ENCODE measurements at places on chromosomes 1 and 21.
A peak's percentile ranks its signal among the peaks of the same experiment; 100 is the strongest.

- peak; percentile 80 for DNase-seq
Measured at GRCh38 chr21:46060596-46061061, 37.3 kb upstream of the COL6A2 start.

DNA sequence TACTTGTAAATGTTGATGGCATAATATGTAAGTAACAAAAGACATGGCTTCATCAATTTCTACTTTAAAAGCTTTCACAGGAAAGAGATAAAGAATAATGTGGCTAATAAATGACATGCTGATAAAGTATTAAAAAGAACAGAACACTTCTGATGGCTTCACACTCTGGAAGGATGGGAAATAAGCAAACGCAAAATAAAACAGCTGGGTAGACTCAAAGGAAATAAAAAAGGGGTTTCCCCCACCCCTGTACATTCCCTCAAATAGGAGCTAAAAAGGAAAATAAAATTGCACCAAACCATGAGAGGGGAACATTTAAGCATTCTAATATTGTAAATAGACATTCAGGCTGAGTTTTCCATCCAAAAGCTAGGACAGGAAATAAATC, 27.0 kb upstream of the DYRK1A start:
- no peak for DNase-seq

DNA sequence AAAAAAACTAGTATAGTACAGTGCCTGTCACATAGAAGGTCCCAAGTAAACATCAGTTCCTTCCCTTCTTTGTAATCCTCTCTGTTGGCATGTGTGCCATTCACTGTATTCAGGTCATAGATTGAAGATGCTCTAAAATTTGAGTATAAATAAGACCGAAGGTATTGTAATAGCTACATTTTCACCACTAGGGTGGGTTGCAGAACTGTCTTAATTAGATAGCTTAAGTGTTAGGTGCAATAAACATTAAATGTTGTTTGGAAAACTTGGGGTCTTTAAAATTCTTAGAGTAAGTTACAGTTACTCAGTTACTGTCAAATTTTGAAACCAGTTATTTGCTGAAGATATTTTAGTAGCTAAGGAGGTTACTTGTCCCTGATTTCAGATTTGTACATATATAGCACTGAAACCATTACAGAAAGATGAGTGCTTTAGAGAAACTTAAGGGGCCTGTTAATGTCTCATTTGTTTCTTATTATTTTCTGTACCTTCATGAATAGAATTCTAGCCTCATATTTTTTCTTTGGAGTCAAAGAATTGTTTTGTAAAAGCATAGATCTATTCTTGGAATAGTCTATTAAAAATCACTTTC, 24.3 kb downstream of the PER3 start:
- DNase-seq = no peak

GRCh38 chr1:100953960-100954730, 58.3 kb downstream of the SLC30A7 start:
- no peak for DNase-seq

- DNase-seq = no peak
Measured at GRCh38 chr21:43832648-43833047, 32.4 kb upstream of the AGPAT3 start.

DNA sequence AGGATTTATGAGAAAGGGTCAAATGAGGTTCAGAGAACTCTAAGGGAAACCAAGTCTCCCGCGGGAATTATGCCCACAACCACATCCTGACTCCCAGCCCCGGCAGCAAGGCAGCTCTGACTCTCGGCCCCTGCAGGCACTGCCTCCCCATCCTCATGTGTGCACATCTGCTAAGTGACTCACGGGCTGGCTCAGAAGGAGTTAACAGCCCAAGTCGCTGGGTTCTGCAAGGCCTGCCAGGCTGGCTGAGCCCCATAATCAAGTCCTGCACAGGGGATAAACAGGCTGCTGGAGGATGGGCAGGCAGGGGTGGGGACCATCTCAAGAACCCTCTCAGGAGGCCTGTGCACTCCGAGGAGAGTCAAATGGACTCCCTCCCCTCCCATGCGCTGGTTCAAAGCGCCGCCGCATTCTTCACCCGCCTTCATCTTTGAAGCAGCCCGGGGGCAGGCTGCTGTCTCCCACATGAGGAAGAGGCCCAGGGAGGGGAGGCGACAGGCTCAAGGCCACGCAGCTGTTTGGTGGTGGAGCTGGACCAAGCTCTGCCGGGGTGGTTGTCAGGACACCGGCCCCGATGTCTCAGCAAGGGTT, 344.3 kb downstream of the MATN1 start:
- DNase-seq = peak; percentile 60

- no peak for DNase-seq
Measured at GRCh38 chr1:85146972-85147359, 53.9 kb downstream of the SYDE2 start.

GRCh38 chr1:85580872-85581801, 576 bp downstream of the CCN1 start:
- peak; percentile 69 for DNase-seq

DNA sequence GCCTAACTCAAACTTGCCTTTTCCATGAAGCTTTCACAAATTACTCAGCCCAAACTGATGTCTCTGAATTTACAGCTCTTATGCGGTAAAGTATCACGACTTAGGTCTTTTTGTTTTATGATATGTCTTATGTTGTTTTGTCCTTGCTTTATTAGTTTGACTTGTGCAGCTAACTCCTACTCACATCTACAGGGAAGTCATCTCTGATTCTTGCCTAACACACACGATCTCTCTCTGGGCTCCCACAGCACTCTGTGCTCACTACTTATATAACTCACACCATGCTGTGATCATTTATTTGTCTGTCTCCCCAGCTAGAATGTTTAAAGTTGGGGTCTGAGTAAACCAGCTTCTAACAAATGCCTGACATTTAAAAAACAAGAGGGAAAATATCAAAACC, 9.3 kb upstream of the PI4KB start:
- no peak for DNase-seq

GRCh38 chr1:156920233-156921052, at the start of gene LRRC71:
Gene LRRC71 (plus strand): TSS chr1:156920632. CDS start chr1:156920804, 172 bp downstream.
- no peak for DNase-seq

GRCh38 chr1:244796719-244797406, 38.6 kb upstream of the COX20 start:
- peak; percentile 51 for DNase-seq

DNA sequence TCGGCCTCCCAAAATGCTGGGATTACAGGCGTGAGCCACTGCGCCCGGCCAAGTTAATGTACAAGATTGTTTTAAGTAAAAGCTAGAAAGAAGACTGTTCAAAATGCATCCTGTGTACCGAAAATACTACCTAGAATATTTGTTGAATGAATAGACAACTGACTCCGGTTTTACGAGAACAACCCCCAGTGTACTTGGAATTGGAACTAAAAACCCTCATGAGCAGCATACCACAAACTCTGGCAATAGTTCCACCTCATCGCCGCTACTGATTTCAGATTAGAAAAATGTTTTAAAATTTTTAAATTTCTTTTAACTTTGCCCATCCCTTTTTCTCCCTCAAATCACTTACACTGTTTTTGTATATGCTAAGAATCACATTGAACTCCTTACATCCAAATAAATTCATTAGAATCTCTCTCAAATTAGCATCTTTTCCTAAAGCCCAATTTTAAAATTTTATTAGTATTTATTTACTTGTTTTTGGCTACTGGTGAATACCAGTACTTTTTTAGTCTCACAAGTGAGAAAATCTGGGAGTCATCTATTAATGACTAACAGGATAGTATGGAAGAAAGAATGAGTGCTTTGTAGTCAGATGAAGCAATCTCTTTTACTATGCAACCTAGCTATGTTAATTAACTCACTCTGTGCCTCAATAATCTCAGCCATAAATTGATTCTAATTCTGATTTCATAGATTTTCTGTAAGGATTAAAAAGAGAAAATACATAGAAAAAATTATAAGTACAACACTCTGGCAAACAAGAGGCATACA, 95.1 kb downstream of the GPATCH2 start:
- DNase-seq = no peak

DNA sequence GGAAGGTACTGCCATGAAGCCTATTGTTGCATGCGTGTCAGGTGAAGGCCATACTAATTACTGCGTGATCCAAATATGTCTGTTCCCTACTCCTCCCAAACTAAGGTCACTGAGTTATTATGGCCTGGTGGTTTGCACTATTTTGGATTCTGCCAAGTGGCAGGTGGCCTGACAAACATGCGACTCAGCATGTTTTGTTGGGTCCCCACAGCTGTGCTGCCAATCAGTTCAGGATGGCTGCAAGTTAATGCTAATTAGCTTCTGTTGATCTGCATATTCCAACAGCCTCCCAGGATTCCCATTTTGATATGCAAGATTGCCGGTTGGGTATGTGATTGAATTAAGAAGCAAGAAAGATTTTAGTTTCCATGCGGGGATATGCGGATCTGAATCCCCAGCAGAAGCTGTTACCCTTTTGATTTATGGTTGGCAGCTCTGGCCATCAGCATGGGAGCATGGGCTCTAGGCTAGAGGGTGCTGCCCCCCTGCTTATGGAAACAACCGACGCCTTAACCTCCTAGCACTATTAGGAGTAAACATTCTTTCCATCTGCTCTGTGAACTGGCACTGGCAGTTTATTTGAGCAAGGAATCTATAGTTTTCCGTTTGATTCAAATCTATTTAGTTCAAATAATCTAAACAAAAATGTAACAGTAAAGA, 429.8 kb upstream of the C1orf87 start:
- no peak for DNase-seq

- no peak for DNase-seq
Measured at GRCh38 chr1:227465256-227465655, 98.1 kb upstream of the ZNF678 start.

DNA sequence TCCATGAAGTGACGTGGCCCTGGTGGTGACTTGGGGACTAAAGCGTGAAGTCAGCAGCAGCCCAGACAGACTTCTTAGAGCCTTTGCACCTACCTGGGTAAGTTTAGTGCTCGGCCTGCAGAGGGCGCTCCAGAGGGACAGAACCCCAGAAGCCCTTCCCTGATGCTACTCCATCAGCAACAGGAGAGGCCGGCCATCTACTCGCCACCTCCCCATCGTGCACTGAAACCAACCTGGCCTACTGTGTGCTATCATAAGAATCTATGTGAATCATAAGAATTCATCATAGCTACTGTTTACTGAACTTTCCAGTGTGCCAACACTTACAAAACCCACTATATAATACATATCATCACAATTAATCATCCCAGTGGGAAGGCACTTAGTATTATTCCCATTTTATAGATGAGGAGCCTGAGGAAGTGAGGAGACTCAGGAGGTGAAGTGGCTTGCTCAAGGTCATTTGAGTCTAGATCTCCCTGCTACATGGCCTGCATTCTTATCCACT, 7.9 kb upstream of the EDN2 start:
- DNase-seq = no peak

DNA sequence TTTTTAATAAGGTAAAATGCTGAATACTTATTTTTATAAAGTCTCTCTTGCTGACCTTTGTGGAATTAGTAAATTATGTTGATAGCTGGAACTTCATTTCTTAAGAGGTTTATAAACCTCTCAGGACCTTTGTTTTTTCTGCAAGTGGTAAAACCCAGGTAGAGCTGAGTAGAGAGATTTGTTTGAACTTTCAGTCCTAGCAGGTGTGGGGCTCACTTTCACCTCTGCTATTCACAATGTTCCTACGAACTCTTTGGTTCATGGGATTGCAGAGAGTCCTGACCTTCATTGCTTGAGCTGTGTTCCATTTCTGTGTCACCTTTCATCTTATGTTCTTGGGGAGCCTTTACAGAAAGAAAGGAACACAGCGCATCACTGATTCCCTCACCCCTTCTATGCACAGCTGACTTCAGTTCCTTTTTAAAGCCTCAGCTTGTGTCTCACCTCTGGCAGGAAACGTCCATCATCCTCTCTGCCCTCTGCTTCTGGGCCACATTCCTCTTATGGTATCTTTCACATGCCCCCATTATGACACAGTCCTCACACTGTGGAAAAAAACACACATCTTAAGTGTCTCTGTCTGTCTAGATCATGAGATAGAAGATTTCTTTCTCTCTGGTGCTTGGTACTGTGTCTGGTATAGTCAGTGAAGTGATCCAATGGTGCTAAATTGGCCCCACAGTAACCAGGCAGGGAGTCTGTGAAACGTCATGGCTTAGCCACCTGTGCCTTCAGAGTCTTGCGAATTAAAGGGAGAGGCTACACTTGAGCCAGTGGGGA, 262.5 kb upstream of the B3GALT2 start:
- no peak for DNase-seq

- DNase-seq = no peak
Measured at GRCh38 chr1:37078866-37079265, 44.6 kb upstream of the GRIK3 start.

- no peak for DNase-seq
Measured at GRCh38 chr21:29316029-29316742, 17.5 kb downstream of the BACH1 start.

- peak; percentile 95 for DNase-seq
Measured at GRCh38 chr1:24413350-24414163, at the start of gene STPG1. Gene STPG1 (minus strand): TSS chr1:24413782. CDS start chr1:24401388, 12,394 bp downstream.

GRCh38 chr1:31911994-31912780, 26.0 kb downstream of the PTP4A2 start:
- no peak for DNase-seq

DNA sequence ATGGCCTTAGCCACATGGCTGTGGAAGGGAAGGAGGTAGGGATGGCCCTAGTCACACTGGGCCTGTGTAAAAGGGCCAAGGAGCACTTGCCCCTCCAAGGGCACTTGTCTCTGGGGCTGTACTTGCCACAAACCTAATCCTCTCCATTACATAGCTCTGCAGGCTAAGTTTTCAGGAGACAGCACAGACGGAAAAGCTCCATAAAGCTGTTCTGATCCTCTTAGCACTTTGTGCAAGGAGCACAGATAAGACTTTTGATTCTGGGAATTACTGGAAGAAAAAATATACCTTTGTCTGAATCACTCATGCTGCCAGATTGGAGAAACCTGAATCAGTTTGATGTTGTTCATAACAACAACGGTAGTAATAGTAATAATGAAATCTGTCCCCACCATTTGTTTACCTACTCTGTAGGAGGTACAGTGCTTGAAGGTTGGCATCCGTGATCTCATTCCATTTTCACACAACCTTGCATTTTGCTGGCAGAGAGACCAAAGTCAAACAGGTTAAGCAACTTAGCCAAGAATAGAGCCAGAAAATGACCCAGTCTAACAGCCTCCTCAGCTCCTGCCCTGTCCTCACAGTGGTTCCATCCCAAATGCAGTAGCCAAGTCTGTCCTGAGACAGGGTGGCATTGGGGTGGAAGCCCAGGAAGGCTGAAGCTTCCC, 207.1 kb downstream of the ROR1 start:
- no peak for DNase-seq

DNA sequence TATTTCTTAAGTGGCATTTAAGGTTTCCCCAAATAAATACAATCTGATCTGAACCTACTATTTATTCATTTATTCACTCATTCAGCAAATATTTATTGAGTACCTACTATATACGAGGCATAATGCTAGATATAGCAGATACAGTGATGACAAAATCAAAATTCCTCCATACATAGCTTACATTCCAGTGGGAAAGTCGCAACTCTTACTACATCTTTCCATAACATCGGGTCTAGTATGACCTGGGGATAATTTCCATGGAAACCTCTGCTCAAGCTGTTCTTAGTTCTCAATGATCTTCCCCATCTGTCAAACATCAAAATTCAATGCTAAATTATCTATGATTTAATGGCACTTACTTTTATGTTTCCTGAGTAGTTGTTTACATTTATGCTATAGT, 70.8 kb upstream of the PRKACB start:
- DNase-seq = no peak

- DNase-seq = peak; percentile 82
Measured at GRCh38 chr21:33655588-33656221, 13.4 kb downstream of the ITSN1 start.

- DNase-seq = no peak
Measured at GRCh38 chr1:93710499-93711453, 29.1 kb upstream of the BCAR3 start.

GRCh38 chr1:205543351-205544301, 39.2 kb downstream of the CDK18 start:
- DNase-seq = peak; percentile 81

GRCh38 chr21:38945545-38946245, 140.0 kb downstream of the ETS2 start:
- no peak for DNase-seq
